Mammary epithelial cell (primary cell): ENCODE measurements at places on chromosomes 12 and 14.

- peak; percentile 87 for DNase-seq
Measured at GRCh38 chr14:94176808-94177207, 2.7 kb downstream of the PPP4R4 start.

DNA sequence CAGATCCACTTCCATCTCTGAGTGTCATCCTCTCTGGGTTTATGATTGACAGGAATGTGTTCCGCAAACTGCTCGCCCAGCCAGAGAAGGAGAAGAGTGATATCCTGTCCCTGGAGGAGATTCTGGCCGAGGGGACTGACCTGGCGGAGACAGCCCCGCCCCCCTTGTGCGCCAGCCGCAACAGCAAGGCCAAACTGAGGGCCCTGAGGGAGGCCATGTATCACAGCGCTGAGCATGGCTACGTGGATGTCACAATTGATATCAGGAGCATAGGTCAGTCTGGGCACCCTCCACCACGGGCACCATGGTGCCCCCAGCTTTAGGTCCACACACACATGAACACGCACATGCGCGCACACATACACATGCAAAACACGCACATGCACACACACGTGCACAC, 67.5 kb upstream of the PWP1 start:
- no peak for DNase-seq

DNA sequence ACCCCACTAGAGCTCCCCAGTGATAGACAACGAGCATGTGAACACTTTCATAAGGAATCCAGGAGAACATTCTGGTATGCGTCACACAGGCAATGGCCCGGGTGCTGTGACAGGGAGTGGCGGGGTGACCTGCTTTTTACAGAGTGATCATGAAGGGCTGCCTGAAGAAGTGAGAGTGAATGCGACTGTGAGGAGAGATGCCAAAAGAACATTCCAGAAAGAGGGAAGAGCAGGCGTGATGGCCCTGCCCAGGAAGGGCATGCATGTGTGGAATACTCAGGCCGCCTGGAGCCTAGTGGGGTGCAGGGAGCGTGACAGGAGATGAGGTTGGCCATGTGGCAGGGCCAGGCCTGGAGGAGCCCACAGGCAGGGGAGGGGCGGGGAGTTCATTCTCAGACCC, 53.8 kb downstream of the FZD10 start:
- DNase-seq, result no peak

DNA sequence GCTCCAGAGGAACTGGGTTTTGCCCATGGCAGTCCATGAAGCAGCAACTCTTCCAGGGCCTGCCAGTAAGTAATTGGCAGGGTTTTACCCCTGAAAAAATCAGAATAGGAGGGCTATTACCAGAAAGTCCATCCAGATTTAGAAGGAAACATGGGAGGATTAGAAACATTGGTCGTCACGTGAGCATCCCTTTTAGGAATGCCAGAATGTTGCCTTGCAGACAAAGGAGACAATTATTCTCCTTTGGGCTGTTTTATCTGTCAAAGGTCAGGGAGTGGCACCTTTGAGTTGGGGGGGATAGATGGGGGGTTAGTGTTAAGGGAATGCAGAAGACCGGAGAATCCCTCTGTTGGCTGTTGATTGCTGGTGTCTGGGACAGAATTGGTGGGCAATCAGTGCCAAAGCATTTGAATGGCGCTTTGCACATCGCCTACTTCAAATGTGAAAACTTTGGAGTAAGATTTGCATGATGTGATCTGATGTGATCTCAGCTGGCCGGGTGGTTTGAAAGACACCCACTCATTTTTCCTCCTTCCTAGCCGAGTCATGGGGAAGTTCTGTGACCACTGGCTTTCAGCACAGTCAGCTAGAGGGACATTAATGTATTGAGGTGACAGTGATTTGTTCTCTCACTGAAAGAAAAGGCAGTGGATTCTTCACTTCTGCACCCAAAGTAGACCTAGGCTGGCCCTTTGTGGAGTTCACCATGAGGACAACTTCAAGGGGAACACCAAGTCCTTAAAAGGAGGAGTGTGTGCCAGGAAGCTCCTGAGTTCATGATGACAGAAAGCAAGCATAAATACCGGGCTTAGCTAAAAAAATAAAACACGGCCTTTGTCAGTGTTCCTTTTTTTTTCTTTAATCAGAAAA, 31.4 kb downstream of the FLVCR2 start:
- DNase-seq, result no peak

DNA sequence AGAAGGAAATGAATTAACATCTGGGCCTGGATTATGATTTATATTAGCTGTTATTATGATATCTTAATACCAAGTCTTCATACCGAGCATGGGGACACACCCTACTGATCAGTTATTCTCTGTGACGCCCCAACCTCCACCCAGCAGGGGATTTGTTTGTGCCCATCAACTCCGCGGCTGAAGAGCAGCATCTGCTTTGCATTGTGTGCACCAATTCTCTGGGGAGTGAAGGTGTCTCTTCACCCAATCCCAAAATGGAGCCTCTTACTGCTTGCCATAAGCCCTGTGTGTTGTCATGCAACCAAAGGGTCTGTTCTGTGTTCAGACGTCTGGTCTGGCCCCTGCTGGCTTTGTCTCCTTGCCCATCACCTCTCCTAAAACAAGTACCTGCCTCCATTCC, 25.4 kb downstream of the DHRS2 start:
- DNase-seq, result no peak

GRCh38 chr14:47744155-47744554, 68.8 kb upstream of the MDGA2 start:
- DNase-seq, result no peak

DNA sequence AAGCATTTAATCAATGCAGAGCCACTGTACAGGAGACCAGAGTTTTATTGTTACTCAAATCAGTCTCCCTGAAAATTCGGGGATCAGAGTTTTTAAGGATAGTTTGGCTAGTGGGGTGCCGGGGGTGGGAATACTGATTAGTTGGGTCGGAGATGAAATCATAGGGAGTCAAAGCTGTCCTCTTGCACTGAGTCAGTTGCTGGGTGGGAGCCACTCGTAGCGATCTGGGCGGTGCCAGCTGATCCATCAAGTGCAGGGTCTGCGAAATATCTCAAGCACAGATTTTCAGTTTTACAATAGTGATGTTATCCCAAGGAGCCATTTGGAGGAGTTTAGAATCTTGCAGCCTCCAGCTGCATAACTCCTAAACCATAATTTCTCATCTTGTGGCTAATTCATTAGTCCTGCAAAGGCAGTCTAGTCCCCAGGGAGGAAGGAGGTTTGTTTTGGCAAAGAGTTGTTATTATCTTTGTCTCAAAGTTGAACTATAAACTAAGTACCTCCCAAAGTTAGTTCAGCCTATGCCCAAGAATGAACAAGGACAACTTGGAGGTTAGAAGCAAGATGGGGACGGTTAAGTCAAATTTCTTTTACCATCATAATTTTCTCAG, 169.4 kb upstream of the PLEKHG7 start:
- no peak for DNase-seq
